ENCODE measurements at places on chromosomes 4 and X.
A peak's percentile ranks its signal among the peaks of the same experiment; 100 is the strongest.

DNA sequence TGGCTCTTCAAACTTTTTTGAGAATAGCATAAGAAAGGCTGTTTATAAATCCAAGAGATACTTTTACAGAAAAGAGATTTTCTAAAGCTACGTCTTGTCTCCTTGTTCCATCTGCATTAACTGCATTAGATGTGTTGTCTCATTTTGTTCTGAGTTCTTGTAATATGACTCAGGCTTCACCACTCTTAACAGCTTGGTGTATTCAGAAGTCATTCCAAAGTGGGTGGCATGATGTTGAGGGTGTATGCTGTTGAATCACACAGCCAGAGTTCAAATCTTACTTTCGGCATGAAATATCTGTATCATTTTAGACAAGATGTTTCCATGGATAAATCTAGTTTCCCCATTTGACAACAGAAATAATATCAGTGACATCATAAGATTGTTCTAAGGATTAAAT, 30.1 kb downstream of the SYTL5 start:
- DNase-seq, result no peak

- DNase-seq, result no peak
Measured at GRCh38 chrX:63739885-63740284, 45.1 kb downstream of the ARHGEF9 start.

- no peak for DNase-seq
Measured at GRCh38 chrX:77003956-77004355, 443.2 kb upstream of the FGF16 start.

- DNase-seq, result no peak
Measured at GRCh38 chrX:18206657-18207056, 14.0 kb downstream of the BEND2 start.

DNA sequence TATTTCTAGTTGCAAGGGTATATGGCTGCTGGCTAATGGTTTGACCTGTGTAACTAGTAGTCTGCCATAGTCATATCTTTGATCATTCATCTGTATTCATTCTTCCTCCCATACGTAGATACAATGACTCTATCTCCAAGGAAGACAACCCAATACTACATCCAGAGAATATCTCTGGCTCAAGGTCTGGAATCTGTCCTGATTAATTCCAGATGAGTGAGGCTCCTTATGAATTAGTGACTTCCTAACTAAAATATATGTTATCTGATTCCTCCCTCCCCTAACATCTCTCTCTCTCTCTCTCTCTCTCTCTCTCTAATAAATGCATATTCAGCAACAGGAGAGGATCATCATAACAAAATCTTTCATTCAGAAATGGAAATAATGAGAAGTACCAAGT, 641.5 kb downstream of the FAT4 start:
- no peak for DNase-seq

- no peak for DNase-seq
Measured at GRCh38 chr4:101200561-101200960, 146.8 kb downstream of the PPP3CA start.

- no peak for DNase-seq
Measured at GRCh38 chr4:175927121-175927520, 115.1 kb upstream of the GPM6A start.

- DNase-seq, result no peak
Measured at GRCh38 chrX:11698702-11699101, 33.0 kb upstream of the ARHGAP6 start.

- DNase-seq, result no peak
Measured at GRCh38 chr4:151887816-151888180, 127.0 kb upstream of the GATB start.

GRCh38 chr4:52102587-52102986, 51.5 kb downstream of the SPATA18 start:
- DNase-seq, result no peak

DNA sequence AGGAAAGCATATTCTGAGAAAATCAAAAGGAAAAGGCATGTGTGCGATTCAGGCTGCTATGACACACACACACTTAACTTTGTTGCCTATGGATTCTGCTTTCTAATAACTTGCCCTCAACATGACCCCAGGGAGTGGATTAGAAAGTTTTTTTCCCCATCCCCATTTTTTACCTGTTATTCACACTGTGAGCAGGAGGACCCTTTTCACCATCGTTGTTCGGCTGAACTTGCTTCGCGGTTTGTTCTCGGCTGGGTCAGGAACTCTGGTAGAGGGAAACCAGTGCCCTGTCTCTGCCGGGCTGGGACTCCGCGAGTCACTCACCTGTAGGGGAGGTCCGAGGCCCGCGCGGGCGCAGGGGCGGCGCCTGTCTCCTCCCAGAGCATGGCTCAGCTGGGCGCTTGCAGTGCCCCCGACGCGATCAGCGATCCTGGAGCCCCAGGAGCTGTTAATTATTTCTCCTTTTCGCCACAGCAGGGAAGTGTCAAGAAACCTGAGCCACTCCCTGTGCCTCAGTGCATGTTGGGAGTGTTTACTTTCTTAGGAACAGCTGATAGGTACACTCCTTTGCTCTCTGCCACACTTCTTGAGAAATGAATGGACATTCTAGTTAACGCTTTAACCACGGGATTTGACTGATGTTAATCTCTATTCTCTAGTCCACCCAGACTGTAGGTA, at the start of gene RASSF6:
Gene RASSF6 (minus strand): TSS at position 322 of the 678 bp plus-strand sequence. CDS start 8,641 bp downstream, outside the sequence.
- peak; percentile 66 for DNase-seq

DNA sequence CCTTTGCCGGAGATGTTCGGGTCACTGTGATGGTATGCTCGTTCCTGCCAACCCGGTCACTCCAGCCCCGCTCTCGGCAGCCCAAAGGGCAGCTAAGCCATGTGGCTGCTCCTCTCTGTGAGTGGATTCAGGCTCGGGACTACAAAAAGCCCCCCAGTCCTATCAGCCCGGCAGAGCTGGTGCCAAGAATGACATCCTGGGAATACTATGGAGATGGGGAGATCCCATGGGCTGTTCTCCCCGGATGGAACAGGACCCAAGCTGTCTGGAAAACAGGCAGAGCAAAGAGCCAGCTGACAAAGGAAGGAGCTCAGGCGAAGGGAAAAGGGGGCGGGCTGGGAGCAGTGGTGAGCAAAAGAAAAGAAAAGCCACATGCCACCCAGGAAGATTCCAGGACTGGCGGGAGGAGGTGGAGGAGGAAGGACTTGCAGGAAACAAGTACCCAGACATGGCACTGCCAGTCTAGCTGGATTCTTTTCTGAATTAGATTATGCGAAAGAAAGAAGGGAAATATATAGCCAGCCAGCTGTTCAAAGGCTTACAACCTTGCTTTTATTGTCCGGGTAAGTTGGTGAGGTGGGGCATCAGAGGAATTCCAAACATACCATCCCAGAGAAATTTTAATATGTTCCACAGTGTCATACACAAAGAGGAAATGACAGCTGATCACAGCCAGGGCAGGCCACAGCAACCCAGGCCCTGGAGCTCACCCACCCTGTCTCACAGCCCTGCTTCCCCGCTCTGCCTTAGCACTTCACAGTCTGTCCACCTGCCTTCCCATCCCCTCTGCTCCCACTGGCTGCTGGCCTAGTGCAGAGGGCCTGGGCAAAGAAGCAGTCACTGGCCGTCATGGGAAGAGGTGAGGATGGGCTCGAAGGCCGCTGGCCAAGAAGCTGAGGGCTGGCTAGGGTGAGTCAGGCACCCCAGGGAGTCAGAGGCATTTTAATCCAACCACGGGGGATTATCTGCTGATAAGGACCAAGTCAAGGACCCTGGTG, 3.4 kb downstream of the NDP start:
- DNase-seq, result no peak

DNA sequence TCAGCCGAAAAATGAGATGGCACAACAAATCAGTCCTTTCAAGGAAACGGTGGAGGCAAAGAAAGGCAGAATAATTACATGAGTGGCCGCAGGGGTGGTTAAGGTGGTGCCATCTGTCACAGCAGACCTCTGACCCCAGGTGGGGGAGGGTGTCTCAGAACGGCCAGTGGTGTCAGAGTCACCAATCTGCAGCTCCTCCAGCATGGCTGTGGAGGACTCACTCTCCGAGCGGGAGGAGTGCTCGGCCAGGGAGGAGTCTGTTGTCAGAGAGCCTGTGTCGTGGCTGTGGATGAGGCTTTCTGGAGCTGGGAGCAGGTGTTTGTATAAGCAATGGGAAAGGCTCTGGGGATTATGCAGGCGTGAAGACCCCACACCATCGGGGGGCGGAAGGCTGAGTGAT, 130.3 kb upstream of the PDLIM3 start:
- DNase-seq, result no peak

GRCh38 chr4:28686618-28687017, 1826.0 kb downstream of the STIM2 start:
- DNase-seq, result no peak

DNA sequence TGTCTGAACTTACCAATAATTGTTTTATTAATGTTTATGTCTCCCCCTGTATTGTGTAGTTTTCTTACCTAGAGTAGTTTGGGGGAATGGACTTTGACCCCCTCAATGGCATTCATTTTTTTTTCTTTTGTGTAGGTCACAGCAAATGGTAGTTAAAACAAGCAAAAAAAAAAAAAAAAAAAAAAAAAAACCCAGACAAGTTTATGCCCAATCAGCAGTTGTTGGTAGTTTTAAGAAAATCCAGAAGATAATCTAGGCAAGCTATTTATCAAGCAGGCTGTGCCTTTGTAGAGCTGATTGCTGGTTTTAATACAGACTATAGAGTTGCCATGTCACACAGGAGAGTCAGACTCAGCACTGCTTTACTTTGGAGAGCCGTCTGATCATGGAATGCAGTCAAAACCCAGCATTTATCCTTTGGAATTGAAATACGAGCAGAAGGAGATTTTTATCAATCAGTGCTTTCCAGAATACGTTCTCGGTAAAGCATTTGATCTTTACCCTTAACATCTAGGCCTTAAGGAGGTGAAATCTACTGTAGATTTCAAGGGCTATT, 16.6 kb downstream of the DCUN1D4 start:
- DNase-seq, result no peak

- DNase-seq, result peak; percentile 11
Measured at GRCh38 chr4:104826171-104826570, 320.5 kb upstream of the TET2 start.

GRCh38 chr4:52780206-52780605, 29.0 kb upstream of the ERVMER34-1 start:
- DNase-seq, result no peak

GRCh38 chrX:49884290-49884862, 5.1 kb downstream of the USP27X start:
- DNase-seq, result peak; percentile 31

DNA sequence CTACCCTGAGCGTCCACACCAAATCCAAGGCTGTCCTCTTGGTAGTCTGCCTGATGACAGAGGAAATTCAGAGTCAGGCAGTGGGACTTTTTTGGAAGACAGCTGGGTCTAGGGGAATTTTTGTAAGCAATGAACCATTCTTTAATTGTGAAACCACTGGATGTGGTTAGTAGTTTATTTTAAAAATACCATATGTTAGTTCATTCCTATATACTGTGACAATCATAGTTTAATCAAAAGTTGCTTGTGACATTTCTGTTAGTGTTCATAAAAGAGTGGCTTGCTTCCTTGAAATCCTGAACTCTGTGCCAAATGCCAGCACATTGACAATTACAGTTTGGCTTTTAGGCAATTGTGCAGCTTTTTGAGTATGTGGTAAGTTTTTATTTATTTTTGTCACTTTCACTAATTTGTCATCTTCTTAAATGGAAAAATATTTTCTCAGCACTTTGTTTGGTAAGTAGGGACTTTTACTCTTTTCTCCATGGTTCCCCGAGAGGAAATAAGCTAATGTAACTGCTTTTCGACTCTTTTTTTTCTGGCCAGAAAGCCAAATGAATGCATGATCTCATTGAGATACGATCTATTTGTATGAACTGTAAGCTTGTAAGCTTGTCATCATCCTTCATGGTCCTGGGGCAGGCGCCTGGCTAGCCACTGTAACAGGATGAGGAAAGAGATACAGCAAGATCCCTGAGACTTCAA, 72.6 kb upstream of the SLC4A4 start:
- no peak for DNase-seq

DNA sequence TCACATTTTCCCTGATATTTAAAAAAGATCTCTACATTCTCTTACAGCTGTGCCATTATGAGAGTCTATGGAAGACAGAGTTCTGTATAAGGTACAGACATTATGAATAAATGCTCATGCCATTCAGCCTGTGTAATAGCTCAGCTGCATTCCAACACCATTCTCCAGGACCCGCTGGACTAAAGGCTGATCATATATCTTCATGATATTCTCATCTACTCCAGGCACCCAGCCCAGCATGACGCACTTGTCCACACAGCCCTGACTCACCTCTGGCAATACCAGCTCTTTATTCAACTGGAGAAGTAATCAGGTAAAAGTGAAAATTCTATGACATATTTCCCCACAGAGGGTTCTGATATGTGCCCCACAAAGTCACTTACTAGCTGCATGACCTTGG, 437.5 kb upstream of the FGF16 start:
- DNase-seq, result no peak

DNA sequence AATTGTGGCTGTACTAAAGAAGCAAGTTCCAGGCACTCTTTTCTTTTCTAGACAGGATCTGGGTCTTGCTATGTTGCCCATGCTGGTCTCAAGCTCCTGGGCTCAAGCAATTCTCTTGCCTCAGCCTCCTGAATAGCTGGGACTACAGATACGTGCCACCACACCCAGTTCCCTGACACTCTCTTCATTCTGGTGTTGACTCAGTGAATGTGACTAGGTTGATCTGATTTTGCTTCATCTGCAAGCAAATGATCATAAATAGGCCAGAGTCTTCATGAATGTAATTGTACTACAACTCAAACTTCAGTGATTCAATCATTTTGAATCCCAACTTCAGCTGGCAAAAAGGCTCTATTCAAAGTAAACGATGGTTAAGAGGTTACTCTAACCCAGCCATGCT, 78.5 kb downstream of the APBB2 start:
- no peak for DNase-seq

GRCh38 chr4:123421227-123421936, 24.8 kb downstream of the SPRY1 start:
- DNase-seq, result no peak

DNA sequence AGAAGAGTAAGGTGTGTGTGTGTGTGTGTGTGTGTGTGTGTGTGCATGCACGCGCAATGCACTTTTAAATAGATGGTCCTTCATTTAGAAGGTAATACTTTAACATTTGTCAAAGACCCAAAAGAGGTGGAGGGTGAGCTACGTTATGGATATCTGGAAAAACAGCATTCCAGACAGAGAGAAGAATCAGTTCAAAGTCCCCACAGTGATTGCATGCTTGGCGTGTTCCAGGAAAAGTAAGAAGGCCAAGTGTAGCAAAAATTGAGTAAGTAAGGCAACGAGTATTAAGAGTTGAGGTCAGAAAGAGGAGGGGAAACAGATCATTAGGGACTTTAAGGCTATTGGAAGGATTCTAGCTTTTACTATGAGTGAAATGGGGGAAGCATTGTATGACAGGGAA, 21.9 kb upstream of the GABRE start:
- no peak for DNase-seq

GRCh38 chr4:6688879-6689505, 4.7 kb upstream of the S100P start:
- DNase-seq, result no peak
